ENCODE measurements at places on chromosomes 11 and 22. TPM values are rescaled to one million over a fixed set of nuclear protein-coding genes. Genes with fewer than 3 reads are reported as not detected.

Gene OR52E8
- total RNA-seq = not detected

Gene VPREB1
- not detected for total RNA-seq

Gene GP1BB
- 1.1 TPM for total RNA-seq

Gene PIH1D2
- total RNA-seq = 2.8 TPM

Gene CBL
- 14.0 TPM for total RNA-seq

Gene APOBEC3F
- total RNA-seq = 2.0 TPM

DNA sequence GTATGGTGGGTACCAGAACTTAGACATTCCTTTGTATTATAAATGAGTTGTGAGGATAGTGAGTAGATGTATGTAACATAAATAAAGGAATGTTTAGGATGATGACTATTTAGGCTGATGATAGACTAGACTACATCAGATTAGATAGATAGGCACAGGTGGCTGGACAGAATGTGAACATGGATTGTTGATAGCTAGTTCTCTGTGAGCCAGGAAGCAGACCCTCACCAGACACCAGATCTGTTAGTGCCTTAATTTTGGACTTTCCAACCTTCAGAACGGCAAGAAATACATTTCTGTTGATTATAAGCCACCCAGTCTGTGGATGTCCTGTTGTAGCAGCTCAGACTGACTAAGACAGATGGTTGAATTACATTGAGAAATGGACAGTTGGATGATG is 99.4 kb downstream of the SWAP70 start:
- DNase-seq = no peak
- no peaks in the 10 kb centered on the region for H3K27me3 ChIP-seq
- H3K27ac ChIP-seq = no peak overlapping the region
- H3K4me3 ChIP-seq = no peak overlapping the region
- no peaks in the 10 kb centered on the region for H3K36me3 ChIP-seq
- peaks cover 26% of the 10 kb centered on the region for H3K4me1 ChIP-seq

DNA sequence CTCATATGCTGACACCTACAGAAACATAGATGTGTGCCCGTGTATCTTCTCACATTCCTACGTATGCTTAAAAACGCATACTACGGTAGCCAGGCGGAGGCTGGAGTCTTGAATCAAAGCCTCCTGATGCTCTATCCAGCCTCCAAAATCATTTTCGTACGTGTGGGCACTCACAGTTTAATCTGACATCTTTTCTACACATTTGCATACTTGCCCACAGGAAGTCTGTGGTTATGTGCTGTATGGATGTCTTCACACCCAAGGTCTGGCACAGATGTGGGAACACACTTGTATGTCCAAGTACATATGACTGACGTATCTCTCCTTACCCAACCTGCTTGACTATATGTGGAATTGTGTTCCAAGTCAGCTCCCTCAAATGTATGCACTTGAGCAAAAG is 561.8 kb upstream of the CADM1 start:
- H3K27me3 ChIP-seq = no peaks in the 10 kb centered on the region
- DNase-seq = no peak
- no peaks in the 10 kb centered on the region for H3K36me3 ChIP-seq
- no peaks in the 10 kb centered on the region for H3K4me1 ChIP-seq
- no peak overlapping the region for H3K4me3 ChIP-seq

DNA sequence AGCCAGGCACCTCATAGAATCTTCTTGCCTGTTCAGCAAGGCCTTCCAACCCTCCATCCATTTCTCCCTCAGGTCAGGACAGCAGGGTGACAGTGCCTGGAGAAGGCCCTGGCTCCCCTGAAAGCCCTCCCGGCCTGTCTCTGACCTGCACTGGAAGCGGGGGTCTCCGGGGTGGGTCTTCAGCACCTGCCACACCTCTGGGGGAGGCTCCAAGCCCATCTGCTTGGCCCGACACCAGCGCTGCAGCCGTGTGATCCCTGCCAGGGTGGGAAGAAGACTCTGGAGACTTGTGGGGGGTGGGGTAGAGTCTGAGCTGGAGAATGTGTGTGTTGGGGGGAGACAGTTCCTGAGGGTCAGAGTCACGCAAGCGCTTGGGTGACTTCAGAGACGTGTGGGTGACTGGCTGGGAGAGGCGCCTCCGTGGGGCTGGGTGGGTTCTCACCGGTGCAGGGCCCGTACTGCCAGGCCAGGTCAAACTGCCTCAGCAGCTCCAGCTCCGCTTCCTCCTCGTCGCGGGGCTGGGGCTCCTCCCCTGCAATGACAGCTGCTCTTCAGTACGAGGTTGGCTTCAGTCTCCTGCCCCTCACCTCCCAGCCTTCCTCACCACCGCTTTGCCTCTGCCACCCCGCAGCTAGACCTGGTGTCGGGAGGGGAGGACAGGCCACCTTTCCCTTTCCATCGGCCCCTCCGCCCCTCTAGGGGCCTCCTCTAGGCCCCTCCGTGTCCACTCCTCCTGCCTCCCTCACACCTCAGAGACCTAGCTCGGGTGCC is 615 bp downstream of the POLD4 start:
- H3K4me1 ChIP-seq = peaks cover 55% of the 10 kb centered on the region
- no peaks in the 10 kb centered on the region for H3K36me3 ChIP-seq
- H3K27ac ChIP-seq = peak overlapping the region; percentile 98
- H3K4me3 ChIP-seq = peak overlapping the region; percentile 64

DNA sequence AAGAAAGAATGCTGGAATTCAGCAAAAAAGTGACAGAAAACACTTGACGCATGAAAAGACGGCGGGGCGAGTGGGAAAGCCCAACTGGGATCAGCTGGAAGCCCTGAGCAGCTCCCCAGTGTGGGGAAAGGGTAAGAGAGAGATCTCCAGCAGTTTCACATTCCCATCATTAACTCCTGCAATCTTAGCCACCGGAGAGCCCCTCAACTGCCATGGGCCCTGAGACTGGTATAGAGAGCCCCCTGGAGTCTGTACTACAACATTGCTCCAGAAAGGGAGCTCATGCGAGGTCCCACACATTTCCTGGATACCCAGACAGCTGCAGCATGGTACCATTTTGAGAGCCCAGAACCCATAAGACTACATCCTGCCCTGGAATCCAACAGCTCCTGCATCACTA is 31.1 kb downstream of the MRGPRX4 start:
- DNase-seq = no peak
- H3K27me3 ChIP-seq = no peaks in the 10 kb centered on the region
- no peaks in the 10 kb centered on the region for H3K4me1 ChIP-seq
- no peak overlapping the region for H3K27ac ChIP-seq
- H3K36me3 ChIP-seq = no peaks in the 10 kb centered on the region

DNA sequence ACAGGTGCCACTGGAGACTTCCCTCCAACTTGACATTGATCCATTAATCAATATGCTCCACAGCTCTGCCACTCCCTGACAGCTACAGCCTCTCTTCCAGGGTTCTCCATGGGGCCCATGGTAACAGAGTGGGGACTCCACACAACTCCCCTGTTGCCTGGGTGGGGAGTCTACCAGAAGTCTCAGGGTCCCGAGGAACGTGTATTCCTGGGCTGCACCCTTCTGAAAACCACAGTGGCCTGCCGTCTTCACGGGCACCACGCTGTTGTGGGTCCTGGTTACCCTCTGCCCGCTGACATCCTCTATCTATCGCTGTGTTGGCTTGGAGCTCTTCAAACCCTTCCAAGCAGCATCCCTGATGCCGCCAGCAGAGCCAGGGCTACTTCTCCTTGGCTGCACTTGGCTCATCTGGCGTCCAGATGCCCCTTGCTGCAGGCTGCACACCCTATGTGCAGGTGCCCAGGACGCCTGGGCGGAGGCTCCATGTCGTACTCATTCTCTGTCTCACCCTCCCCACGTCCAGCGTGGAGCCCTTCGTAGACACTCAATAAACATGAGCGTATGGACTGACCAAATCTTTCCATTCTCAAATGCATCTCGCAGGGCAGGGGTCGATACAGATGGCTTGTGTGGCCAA is 1341.8 kb downstream of the TBC1D22A start:
- H3K36me3 ChIP-seq = no peaks in the 10 kb centered on the region
- no peaks in the 10 kb centered on the region for H3K4me1 ChIP-seq
- H3K4me3 ChIP-seq = no peak overlapping the region

- no peak for DNase-seq
- H3K27me3 ChIP-seq = no peaks in the 10 kb centered on the region
Observed at GRCh38 chr22:35403356-35403755, 3.4 kb downstream of the MCM5 start.

DNA sequence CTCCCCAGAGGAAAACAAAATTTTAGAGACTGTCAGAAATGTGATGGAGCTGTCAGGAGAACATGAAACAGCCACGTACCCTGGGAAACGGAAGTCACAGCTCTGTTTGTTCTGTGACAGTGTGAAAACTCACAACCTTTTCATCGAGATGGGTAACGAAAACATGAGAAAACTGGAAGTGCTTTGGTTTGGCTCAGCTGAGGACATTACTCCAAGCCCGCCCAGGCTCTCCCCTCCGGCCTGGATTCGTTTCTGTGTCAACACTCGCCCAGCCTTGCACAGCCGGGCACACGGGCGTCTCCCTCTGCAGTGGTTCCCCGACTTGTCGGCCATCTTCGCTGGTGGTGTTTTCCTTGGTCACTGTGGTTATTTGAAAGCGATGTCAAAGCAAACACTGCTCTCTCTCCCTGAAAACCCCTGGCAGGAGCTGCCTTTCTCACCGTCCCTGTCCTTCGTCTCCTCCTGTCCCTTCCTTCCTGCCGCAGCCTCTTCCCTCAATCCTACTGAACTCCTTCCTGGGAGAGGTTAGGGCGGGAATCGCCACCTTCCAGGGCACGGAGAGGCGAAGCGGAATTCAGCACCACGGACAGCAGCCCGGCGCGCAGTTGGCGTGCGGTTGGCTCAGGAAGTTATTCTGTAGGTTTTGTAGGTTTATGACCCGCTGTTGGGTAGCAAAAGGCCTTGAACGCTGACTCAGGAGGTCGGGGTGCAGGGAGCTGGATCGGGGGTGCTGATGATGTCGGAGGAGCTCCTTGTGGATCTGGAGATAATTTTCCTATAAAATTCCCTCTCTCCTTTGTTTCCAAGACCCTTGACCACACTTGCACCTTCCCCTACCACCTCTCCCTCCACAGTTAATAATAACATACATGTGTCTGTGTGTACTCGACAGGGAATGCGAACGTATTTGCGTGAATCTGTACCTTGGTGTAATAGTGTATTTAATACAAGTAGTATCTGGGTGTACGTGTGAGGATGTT is 13.1 kb upstream of the RPS19BP1 start:
- no peaks in the 10 kb centered on the region for H3K36me3 ChIP-seq
- no peaks in the 10 kb centered on the region for H3K4me1 ChIP-seq
- H3K4me3 ChIP-seq = no peak overlapping the region
- peak; percentile 64 for DNase-seq
